ENCODE measurements at places on chromosomes 11 and 22.

DNA sequence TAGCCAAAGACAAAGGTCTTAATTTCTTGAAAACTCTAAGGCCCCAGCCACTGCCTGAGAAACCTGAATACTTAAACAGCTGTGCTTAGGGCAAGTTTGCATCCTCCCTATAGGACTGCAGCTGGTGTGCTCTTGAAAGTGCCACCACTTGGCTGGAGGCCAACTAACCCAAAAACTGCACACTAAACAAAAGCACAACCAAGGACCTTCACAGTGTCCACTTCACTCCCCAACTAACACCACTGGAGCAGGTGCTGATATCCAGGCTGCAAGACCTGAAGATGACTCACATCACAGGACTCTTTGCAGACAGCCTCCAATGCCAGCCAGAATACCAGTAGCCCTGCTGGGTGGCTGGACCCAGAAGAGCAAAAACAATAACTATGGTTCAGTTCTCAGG lies 357.7 kb upstream of the ARHGAP42 start:
- DNase-seq = no peak

DNA sequence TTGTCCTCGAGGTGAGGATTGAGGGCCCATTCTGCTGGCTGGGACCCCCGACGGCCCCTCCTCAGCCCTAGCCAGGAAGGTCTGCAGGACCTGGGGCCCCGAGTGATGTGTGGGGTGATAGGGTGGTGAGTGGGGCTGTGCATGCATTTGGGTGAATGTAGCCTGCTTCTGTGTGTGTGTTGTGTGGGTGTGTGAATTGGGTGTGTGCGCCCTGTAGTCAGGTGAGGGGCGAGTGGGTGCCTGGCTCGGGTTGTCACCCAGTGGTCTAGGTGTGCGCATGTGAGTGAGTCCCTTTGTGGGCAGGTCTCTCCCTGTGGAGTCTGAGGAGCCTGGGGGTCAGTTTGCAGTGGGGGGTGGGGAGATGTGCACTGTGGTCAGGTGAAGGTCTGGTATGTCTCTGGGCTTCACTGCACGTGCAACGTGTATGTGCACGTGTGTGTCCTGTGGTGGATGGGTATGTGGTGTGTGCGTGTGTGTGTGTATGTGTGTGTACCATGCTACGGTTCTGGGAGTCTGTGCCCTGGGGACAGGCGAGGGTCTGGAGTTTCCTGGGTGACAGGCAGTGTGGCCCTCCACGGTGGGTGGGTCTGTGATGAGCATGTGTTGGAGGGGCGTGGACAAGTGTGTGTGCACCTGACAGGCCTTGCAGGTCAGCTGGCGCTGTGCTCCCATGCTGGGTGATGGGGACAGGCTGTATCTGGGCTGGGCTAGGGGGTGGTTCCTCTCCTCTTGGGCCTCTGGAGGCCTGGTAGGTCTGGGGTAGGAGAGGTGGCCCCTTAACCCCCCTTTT lies 1.0 kb downstream of the TMEM151A start:
- no peak for DNase-seq

DNA sequence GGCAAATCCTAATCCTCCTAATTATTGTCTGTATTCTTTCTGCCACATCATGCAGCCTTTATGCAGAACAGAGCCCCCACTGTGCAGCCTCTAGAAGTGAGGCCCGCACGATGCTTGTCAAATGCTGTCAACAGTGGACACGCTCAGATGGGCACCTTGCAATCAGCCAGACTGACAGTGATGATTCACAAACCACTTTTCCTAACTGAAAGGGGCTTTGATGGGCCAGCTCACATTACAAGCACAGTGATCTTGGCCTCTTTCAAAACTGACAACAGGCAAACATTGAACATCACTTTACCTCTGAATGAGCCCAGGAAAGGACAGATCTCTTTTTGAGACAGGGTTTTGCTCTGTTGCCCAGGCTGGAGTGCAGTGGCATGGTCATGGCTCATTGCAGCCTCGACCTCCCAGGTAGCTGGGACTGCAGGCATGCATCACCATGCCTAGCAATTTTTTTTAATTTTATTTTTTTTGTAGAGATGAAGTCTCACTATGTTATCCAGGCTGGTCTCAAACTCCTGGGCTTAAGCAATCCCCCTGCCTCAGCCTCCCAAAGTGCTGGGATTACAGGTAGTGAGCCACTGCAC lies 18.0 kb upstream of the E2F8 start:
- no peak for DNase-seq

DNA sequence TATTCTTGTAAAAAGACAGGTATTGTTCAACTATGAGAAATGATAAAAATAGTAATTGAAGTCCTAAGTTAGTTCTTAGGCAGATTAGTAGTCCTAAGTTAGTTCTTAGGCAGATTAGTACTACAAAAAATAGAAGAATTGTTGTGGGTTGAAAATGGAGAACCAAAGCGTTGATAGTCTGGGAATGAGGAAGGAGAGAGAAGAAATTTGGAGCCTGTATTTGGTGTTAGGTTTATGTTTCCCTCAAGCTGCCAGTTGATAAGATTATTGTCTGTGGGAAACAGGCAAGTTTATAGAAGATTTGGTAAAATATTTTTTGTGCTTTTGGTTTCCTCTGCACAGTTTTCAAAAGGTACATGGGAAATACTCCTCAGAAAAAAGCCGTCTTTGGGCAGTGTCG lies 3.6 kb downstream of the BCO2 start:
- DNase-seq = no peak

- no peak for DNase-seq
Measured at GRCh38 chr11:116893437-116893836, 56.0 kb upstream of the APOA1 start.

GRCh38 chr11:126115816-126116331 lies 53.2 kb upstream of the CDON start:
- peak; percentile 88 for DNase-seq

DNA sequence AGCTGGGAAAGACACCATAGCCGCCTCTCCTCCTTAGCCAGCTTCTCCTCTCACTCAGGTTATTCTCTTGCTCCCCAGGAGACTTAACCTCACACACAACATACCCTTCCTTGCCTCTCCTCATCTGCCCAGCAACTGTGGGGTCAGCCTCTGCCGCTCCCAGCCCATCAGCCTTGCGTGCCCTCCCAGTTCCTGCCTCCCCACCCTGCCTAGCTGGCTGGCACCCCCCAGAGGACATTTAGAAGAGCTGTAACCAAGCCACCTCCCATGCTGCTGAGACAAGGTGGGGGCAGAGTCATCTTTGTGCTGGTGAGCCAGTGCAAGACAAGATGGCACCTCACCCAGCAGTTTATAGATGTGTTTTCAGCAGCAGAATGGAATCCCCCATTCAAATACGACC lies 38.2 kb downstream of the TOM1 start:
- no peak for DNase-seq

- DNase-seq = no peak
Measured at GRCh38 chr11:69963533-69964246, 114.4 kb upstream of the ANO1 start.

GRCh38 chr11:64040684-64041322 lies 5.1 kb downstream of the FLRT1 start:
- DNase-seq = no peak

- no peak for DNase-seq
Measured at GRCh38 chr11:94786264-94787126, 18.3 kb downstream of the AMOTL1 start.

DNA sequence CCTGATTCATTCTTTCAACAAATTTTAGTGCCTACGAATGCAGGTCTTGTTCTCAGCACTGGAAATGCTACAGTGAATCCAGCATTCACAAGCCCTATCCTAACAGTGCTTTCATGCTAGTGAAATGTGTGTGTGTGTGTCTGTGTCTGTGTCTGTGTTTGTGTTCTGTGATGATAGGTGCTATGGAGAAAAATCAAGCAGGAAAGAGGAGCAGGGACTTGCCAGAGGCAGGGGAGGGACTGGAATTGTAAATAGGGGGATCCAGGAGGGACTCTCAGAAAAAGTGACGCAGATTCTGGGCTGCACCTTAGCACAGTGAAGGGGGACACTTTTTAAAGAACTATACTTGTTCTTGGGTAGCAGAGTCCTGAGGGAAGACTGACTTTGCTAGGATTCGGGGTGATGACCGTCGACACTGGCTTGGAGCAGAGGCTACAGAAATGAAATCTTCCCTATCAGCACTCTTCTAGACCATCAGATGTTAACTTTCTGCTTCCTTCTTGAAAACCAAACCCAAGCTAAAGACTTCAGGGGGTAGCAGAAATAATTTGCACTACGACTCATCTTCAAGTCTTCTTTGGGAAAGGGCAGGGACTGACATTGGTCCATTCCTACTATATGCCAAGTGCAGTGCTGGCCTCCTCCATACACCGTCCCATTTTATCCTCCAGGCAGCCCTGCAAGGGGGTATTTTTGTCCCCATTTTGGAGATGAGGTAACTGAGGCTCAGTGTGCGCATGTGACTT lies 39.3 kb upstream of the PTPRJ start:
- no peak for DNase-seq

GRCh38 chr22:50117168-50117762 lies 27.5 kb downstream of the MOV10L1 start:
- DNase-seq = no peak

- DNase-seq = peak; percentile 58
Measured at GRCh38 chr11:27241311-27242122, 121.5 kb downstream of the CCDC34 start.

DNA sequence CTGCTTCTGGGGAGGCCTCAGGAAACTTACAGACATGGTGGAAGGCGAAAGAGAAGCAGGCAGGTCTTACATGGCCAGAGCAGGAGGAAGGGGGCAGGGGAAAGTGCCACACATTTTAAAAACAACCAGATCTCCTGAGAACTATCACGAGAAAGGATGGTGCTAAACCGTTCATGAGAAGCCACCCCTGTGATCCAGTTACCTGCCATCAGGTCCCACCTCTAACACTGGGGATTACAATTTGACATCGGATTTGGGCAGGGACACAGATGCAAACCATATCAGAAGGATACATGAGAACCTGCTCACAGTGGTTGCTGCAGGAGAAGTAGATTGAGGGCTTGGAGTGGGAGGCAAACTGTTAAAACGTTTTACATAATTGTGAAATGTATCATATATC lies 152.2 kb downstream of the ADAMTS15 start:
- DNase-seq = no peak

- DNase-seq = no peak
Measured at GRCh38 chr11:43315966-43316365, 4.2 kb downstream of the API5 start.

DNA sequence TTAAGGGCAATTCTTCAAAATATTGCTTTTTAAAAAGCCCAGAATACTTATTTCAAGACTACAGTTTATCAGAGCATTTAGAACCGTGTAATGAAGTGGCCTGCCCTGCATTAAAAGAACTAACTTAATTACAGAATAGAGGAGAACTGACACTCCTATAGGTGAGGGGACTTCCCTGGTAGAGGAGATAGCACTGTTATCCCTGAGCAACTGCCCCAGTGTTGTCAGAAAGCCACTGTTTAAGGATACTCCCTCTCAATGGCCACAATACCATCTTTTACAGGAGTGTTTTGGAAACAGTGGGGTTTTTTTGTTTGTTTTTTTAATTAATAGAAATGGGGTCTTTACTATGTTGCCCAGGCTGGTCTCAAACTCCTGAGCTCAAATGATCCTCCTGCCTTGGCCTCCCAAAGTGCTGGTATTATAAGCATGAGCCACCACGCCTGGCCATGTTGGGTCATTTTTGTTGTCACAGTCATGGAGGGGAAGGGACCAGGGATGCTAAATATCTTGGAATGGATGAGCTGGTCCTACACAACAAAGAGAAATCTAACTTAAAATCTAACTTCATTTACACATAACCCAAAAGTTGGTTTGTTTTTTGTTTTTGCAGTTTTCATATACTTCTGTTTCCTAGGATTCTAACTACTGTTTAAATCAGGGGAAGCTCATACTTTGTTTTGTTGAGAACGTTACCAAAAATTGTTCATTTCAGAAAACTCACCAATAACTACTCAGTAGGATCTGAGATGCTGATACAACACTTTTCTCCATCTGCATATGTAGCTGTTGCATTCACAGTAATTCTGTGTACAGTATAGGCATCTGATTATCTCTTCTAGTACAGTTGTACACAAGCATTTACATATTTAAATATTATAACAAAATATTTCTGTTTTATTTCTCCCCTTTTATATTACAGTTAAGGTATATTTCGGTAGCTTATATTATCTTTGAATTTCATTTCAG lies 8.1 kb downstream of the RPL27A start:
- DNase-seq = no peak

- DNase-seq = no peak
Measured at GRCh38 chr22:44797181-44797725, 44.9 kb downstream of the ARHGAP8 start.

DNA sequence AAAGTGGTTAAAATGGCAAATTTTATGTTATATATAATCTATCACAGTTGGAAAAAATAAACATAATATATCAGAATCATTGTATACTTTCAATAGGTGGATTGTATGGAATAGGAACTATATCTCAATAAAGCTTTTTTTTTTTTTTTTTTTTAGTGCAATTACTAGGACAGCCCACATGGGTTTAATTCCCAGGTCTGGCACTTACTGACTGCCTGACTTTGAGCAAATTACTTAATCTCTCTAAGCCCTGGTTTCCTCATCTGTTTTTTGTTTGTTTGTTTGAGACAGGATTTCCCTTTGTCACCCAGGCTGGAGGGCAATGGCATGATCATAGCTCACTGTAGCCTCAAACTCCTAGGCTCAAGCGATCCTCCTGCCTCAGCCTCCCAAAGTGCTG lies 26.1 kb upstream of the BAIAP2L2 start:
- DNase-seq = no peak

- DNase-seq = no peak
Measured at GRCh38 chr11:37519781-37520180, 921.7 kb upstream of the RAG2 start.

DNA sequence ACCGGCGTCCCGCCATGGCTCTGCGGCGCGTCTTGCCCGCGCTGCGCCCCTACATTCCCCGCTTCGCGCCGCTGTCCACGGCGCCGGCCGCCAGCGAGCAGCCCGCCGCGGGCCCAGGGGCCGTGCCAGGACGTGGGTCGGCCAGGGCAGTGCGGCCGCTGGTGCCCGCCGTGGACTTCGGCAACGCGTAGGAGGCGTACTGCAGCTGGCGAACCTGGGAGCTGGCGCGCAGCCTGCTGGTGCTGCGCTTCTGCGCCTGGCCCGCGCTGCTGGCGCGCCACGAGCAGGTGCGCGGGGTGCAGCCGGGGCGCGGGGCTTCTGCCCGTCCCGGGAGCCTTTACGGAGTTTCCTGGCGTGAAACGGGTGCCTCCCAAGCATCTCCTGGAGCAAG lies 20.1 kb downstream of the DGCR6L start:
- no peak for DNase-seq

DNA sequence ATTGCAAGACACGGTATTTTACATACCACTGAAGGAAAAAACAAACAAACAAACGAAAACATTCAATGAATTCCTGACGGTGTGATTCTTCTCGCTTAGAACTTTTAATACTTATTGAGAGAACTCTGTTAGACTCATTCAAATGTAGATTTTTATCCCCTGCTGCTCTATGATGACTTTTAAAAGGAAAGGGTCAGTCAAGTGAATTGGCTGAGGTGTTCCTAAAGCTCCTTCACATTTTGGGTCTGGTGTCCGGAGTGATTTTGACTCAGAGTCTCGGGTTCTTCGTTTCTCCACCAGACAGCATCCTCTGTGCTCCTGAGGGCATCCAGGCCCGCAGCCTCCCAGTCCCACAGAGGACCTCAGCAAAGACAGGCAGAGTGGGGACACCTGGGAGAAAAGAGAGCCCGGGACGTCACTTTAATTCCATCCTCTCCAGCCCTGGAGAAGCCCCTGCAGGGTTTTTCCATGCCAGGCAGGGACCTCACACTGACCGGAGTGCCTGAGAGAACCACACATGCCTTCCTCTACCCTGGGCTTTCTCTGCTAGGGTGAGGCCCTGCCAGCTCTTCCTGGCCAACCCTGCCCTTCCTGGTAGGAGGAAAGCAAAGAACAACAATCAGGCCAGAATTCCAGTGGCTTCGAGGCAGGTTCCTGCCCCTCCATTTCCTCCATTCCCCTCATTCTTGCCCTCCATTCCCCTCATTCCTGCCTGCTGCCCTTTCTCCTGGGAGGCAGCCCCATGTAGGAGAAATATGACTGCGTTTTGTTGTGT lies 1.4 kb upstream of the CSF2RB start:
- DNase-seq = no peak

All from skin of body (tissue), 3 donors.